ENCODE measurements at places on chromosomes 6 and 20.

- no peak for DNase-seq
Observed at GRCh38 chr6:17341117-17341805, 52.1 kb upstream of the CAP2 start.

- DNase-seq: no peak
Observed at GRCh38 chr20:2625062-2625461, 27.4 kb upstream of the NOP56 start.

GRCh38 chr6:36197739-36198221 lies 1.2 kb downstream of the BRPF3 start:
- DNase-seq: no peak

- no peak for DNase-seq
Observed at GRCh38 chr6:105184921-105185320, 5.1 kb upstream of the POPDC3 start.
